Stimulated activated CD4-positive, alpha-beta T cell treated with anti-CD3 and anti-CD28 coated beads, Interleukin-12 subunit alpha, Interleukin-12 subunit beta, amount 100 ng/mL, for 24 hours (primary cell): ENCODE measurements at places on chromosomes 2 and 18.

DNA sequence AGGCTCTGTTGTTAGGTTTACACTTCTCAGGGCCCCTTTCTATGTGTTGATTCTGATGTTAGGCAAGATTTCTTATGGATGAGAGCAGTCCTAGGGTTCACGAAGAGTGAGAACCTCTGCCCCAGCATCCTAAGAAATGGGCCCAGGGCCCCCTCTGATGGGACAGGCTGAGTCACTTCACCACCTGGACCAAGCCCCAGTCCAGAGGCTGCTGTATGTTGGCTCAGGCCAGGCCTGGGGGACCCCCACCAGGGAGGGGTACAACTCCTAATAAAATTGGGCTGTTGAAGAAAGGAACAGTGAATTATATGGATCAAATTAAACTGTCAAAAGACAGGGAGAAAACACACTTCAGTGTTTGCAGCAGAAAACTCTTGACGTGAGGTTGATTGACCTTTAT, 365.9 kb upstream of the HS6ST1 start:
- DNase-seq, result no peak

DNA sequence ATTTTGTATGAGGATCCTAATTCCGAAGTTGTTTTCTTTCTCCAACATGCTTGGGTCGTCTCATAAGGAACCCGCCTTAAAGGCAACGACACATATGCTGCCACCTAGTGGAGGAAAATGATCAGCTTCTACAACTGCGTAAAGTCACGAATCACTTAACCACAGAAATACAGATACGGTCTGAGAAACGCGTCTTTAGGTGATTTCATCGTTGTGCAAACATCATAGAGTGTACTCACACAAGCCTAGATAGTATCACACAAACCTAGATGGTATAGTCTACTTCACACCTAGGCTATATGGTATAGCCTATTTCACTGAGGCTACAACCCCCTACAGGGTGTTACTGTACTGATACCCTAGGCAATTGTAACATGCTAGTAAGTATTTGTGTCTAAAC, 13.1 kb downstream of the GNLY start:
- peak; percentile 26 for DNase-seq

GRCh38 chr2:106983305-106983704, 97.3 kb upstream of the ST6GAL2 start:
- no peak for DNase-seq

DNA sequence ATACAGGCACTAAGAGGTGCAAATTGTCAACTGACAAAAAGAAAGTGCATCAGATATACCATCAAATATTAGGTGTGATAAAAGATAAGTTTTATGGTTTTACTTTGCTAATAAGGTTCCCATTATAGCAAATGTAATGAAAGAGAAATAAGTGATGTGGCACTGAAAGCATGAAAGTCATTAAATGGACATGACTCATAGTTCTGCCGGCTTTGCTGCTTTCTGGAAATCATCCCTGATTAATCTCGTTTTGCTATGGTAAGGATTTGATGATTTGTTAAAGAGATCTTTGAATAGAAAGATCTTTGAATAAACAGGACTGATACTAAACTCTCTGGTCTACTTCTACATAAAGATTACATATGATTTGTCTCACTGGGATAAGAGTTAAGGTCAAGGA, 72.7 kb downstream of the CLIP4 start:
- no peak for DNase-seq

DNA sequence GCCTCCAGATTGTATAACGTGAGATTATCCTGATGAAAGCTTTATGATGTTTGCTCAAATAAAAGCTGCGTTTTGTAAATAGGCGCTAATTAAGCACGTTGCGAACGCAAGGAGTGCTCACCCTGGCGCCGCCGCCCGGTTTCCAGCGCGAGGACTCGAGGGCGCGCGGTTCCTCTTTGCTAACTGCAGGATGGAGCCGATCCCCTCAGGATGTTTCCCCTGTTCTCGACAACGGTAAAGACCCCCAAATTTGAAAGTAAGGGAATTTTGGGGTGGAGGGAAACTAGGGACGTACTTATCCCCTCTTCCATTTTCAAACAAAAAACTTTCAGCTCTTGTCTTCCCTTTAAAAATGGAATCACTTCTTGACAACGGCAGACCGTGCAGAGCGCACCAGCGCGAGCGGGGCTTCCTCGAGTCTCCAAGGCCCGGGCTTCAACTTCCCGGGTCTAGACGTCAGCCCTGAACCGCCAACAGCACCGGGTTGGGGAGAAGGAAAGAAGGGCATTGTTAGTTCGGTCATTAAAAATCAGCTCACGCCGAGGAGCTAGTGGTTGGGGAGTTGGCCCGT, 1.1 kb upstream of the GBX2 start:
- DNase-seq, result no peak

GRCh38 chr2:165401285-165401852, 68.1 kb upstream of the CSRNP3 start:
- DNase-seq, result no peak

DNA sequence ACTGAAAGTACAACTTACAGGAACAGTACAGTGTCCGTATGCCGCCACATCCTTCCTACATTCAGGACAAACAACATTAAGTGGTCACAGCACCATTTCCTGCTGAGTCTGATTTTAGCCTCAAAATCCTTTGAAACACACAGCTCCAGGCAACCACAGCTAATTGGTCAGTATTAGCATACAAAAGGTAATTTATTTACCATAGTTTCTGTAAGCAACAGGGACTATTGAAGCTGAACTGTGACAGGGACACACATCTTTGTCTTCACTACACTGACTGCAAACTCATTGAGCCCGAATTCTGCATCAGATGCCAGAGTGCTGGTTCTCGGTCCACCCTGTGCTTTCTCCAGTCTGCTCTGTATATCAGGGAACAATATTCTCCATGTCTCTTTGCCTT, 151.8 kb downstream of the ST6GAL2 start:
- DNase-seq, result no peak

DNA sequence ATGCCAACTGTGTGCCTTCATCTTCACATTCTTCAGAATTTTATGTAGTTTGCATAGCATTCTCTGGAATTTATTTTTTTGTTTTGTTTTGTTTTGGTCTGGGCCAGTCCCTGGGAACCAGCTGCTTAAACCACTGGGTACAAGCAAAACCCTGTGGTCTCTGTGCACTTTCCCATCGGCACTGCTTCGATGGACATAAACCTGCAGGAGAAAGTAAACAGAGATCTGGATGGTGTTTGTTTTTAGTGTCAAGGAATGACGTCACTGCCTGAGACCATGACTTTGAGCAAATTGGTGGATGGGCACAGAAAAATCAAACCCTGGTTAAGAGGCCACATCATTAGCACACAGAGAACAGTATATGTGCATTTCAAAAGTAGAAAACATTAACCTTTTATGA, 64.7 kb upstream of the RASGRP3 start:
- DNase-seq, result no peak

GRCh38 chr2:152929628-152930027, 211.2 kb downstream of the ARL6IP6 start:
- DNase-seq, result no peak

DNA sequence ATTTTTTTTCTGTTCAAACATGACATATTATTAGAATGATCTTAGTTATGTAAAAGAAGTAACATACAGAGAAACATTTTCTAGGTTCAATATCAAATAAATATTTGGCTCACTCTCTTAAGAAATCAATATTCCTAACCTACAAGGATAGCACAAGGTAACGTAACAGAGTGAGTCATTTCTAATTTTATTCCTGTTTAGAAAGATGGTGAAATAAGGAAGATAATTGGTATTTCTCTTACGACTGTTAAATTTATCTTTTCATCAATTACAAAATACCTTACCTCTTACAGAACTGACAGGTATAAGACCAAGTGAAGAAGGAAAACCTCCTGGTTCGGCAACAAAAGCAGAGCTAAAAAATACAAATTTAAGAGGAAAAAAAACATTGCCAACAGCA, 45.1 kb downstream of the PRELID3A start:
- DNase-seq, result no peak

GRCh38 chr2:74884118-74884762, 50.3 kb downstream of the HK2 start:
- DNase-seq, result no peak

GRCh38 chr2:234957834-234958135, 6.0 kb downstream of the SH3BP4 start:
- no peak for DNase-seq

DNA sequence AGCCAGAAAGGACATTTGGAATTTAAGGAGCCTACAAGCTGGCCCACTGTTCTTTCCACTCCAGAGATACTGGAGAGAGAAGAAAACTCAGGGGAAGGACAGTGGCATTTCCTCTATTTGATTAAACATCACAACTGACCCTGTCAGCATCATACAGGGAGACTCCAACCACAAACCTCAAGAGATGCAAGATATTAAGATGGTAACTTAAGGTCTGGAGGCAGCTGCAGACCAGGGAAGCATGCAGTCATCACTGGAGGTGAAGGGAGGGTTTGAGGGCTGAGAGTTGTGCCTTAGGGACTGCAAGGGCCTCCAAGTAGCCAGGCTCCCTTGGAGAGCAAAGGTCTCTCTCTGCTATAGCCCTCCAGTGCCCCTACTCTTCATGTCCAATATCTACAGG, 67.4 kb downstream of the RNF152 start:
- DNase-seq, result no peak

DNA sequence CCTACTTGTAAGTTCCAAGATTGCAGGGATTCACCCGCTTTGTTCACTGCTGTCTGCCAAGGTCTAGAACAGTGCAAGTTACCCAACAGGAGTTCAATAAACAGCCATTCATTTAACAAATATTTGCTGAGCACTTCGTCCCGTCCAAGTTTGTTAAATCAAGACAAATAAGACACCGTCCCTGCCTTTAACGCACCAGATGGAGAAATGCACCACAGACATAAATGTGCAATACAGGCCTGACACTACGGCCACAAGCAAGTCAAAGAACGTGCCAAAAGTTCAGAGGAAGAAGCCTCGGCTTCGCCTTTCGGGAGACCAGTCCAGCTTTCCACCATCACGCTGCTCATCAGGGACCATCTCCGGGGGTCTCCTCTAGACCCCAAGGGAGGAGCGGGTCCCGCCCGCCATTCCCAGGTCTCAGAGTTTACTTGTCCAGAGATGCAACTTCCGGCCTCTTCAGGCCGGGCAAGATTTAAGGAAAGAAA, 429 bp downstream of the C2orf76 start:
- no peak for DNase-seq

DNA sequence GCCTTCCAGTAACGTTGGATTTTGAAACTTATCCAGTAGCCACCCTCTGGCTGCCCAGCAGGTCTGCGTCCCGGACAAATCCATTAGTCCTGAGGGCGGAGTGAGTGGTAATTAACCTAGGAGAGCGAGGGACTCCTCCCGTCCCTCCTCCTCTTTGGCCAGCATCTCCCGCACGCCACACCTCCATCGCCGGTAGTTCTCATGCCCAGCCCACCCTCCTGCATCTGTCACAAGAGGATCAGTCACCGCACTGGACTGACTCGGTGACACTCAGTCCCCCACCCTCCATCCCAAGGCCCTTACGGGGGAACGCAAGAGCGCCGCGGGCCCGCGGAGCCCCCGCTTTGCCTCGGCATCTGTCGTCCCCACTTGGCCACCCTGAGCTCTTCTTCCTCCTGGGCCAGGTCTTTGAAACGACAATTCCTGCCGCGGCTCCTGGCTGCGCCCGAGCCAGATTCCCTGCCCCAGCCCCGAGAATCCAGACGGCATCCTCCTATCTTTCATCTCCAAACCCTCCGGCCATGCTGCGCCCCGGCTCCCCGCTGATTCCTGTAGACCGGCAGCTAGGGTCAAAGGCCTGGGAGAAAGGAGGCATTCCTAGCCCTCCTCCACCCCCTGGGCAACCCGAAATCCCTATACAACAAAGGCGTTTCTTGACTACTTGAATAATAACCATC, 77.5 kb downstream of the EIF2AK3 start:
- DNase-seq, result no peak

- no peak for DNase-seq
Measured at GRCh38 chr2:3669656-3670055, 11.7 kb downstream of the ALLC start.

DNA sequence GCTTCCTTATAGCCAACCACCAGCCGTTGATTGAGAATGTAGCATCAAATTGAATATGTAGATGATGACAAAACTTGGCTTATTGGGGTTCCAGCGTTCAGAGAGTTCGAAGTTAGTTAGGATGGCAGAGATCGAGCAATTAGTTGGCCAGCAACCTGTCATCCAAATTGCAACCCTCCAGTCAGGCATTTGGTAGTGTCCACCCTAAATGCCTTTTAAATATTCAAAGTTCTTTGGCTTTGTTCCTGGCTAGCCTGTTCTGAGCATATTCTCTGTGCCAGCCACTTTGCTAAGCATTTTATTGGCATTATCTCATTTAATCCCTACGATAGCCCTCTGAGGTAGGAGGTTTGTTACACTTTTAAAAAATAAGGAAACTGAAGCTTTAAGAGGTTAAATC, 342.8 kb downstream of the SETBP1 start:
- no peak for DNase-seq

GRCh38 chr18:44716697-44717163, 36.0 kb downstream of the SETBP1 start:
- no peak for DNase-seq

GRCh38 chr18:28365411-28365831, 188.5 kb upstream of the CDH2 start:
- DNase-seq, result no peak
